ENCODE measurements at places on chromosomes 4 and X.

DNA sequence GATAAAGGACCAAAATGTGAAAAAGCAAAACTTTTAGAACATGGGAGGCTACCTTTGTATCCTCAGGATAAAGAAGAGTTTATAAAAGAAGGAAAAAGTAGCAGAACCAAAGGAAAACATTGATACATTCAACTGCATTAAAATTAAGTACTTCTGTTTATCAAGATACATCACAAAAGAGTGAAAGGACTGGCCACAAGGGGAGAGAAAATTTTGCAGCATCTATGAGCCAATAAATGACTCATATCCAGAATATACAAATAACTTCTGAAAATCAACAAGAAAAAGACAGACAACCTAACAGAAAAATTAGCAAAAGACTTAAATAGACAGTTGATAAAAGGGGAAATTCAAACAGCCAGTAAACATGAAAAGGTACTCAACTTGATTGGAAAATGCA is 177.1 kb downstream of the RBMX2 start:
- no peak for DNase-seq

DNA sequence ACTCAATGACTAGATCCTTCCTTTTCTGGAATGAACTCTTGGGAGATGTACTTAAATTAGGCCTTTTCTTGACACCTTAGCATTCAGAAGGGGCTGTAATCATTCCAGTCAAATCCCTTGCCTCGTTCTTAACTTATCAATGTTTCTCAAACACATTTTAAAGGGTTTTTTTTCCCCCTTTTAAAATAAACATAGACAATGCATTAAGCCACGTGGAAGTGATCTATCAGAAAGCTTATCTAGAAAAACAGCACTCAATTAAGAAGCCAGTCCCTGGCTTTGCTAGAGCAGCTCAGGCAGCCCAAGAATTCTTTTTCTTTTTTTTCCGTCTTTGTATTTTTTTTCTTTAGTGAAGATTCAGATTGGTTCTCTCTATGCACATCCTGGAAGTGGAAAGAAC is 118.2 kb downstream of the PCDH7 start:
- DNase-seq, result no peak

DNA sequence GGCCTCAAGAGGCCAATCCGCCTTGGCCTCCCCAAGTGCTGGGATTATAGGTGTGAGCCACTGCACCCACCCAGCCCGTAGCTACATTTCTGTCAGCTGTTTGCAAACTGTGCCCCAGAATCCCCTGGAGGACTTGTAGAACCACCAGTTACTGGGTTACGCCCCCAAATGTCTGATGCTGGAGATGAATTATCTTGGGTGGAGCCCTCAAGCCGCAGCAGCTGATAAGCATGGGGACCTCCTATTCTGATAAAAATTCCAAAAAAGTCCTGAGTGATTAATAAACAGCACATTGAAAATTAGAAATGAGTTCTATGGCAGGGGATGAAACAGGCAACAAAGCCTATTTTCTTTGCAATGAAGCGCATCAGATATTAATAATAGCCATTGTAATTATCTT is 105.0 kb downstream of the PTTG2 start:
- DNase-seq, result no peak

DNA sequence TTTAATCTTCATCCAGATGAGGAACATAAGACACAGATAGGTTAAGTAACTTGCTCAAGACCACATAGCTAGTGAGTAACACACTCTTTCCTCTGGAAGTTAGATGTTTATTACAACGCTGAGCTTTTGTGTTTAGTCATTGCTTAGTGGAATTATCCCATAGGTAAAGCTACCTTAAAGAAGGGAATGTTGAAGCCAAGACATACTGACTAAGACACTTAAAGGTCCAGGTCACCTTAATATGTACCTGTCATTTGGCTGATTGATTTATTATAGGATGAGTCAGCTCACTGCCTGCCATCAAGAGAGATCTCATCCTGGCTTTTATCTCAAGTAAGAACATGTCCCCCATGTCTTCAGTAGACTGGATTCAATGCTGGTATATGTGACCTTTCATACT is 53.4 kb downstream of the KDR start:
- no peak for DNase-seq

DNA sequence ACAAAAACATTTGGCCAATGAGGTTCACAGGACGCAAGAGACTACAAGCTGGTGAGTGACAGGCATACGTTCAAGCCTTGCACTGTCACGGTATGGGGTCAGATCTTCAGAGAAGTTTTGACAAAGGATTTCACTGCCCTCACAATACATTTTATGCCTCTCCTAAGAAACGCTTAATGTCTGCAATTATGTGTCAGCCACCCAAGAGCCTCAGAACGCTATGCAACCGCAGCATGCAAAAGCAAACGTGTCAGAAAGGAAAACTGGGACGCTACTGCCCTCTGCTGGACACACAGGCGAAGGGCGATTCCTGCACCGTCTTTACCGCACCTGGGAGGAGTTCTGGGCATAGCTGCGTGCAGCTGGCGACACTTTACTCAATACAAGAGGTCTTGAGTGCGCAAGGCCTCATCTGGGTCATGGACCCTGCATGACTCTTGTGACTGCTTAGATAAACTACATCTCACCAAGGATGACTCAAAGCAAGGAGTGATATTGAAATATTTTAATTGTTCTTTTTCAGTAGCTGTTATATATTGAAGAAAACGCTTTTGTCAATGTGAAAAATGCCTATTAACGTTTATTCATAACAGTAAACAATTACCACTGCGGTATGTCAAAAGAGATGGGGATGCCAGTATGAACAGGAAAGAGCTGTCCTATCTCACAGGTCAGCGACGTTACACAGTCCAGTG is 147.6 kb upstream of the FRG1 start:
- peak; percentile 71 for DNase-seq

Measured in activated naive CD4-positive, alpha-beta T cell treated with anti-CD3 and anti-CD28 coated beads, Interleukin-2, amount 10 ng/mL, durations not matched to agents 7 days and 5 days (primary cell).